ENCODE measurements at places on chromosomes 3 and 15. TPM values are rescaled to one million over a fixed set of nuclear protein-coding genes. Genes with fewer than 3 reads are reported as not detected.

Gene ADAMTS17
- total RNA-seq: 5.5 TPM

- H3K36me3 ChIP-seq: no peaks in the 10 kb centered on the region
- H3K27ac ChIP-seq: no peak overlapping the region
- H3K4me3 ChIP-seq: no peak overlapping the region
- no peak for DNase-seq
These were observed 203.3 kb downstream of the TP63 start for GRCh38 chr3:189834462-189834861.

DNA sequence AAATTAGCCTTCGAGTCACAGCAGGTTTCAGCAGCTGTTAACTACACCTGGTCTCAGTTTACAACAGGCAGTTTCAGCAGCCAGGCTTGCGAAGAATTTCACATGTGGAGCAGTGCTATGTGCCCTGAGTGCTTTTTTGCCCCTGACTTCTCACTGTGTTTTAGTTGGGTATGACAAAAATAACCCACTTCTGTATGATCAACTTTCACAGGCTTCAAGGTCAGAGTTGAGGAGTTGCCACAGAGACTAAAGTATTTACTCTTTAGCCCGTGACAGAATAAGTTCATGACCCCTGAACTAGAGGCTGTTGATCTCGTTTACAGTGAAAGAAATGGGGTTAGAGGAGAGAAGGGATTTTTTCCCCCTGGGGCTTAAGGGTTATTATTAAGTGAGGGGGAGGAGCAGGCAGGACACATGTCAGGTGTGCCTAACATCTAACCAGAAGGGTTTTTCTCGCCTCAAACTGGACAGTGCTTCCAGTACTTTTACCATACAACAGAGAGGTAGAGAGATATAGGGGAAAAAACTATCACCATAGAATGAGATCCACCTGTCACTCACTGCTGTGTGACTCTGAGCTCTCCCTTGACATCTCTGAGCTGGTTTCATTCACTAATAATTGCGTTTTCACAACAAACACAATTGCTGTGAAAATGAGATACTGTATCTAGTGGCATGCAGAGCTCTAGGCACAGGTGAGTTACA is 14.0 kb upstream of the TOPBP1 start:
- DNase-seq: peak; percentile 46
- H3K27me3 ChIP-seq: peaks cover 42% of the 10 kb centered on the region
- H3K4me1 ChIP-seq: peaks cover 12% of the 10 kb centered on the region
- peak overlapping the region; percentile 32 for H3K27ac ChIP-seq
- H3K4me3 ChIP-seq: no peak overlapping the region

GRCh38 chr15:63418811-63419210 is 37.2 kb upstream of the CA12 start:
- no peaks in the 10 kb centered on the region for H3K36me3 ChIP-seq
- H3K4me1 ChIP-seq: no peaks in the 10 kb centered on the region
- H3K4me3 ChIP-seq: no peak overlapping the region
- DNase-seq: no peak

GRCh38 chr3:83500931-83501330 is 1457.9 kb upstream of the CADM2 start:
- no peak overlapping the region for H3K4me3 ChIP-seq
- no peak for DNase-seq
- no peaks in the 10 kb centered on the region for H3K4me1 ChIP-seq
- H3K27ac ChIP-seq: no peak overlapping the region
- H3K36me3 ChIP-seq: no peaks in the 10 kb centered on the region

Gene UBXN7
- total RNA-seq: 10.4 TPM

Gene DUOXA2
- total RNA-seq: not detected

Measured in cardiac muscle cell (in vitro differentiated cells and primary cell).